Cardiac septum (tissue), 1 donor: ENCODE measurements at places on chromosomes 4 and X. TPM values are rescaled to one million over a fixed set of nuclear protein-coding genes. Genes with fewer than 3 reads are reported as not detected.

The ZNF711 gene
- total RNA-seq = 1.9 TPM

The TSPAN7 gene
- total RNA-seq = 13.0 TPM

The ESX1 gene
- total RNA-seq = not detected

The HMGN5 gene
- 1.5 TPM for total RNA-seq

The PABPC1L2B gene
- total RNA-seq = not detected

The CSAG1 gene
- total RNA-seq = not detected

The ACE2 gene
- total RNA-seq = 113 TPM

The ATP11C gene
- total RNA-seq = 5.8 TPM

The COX7B2 gene
- not detected for total RNA-seq

The SLC26A1 gene
- total RNA-seq = 0.22 TPM

The UGT2B11 gene
- total RNA-seq = not detected

The INTU gene
- total RNA-seq = 4.8 TPM

The RIPPLY1 gene
- not detected for total RNA-seq
